GM23248 (cell line): ENCODE measurements at places on chromosomes 7 and 10. TPM values are rescaled to one million over a fixed set of nuclear protein-coding genes. Genes with fewer than 3 reads are reported as not detected.

FKBP9 gene
- total RNA-seq = 555 and 556 TPM in 2 replicates

ANKRD61 gene
- total RNA-seq = not detected in 2 replicates

MNX1 gene
- total RNA-seq = not detected in 2 replicates

UCN3 gene
- not detected in 2 replicates for total RNA-seq

CFAP46 gene
- total RNA-seq = 0.22 TPM in 1 of 2 replicates, not detected in the other

TNKS2 gene
- total RNA-seq = 29.3 and 31.5 TPM in 2 replicates

IDI2 gene
- total RNA-seq = not detected in 2 replicates

SPDYE9 gene
- total RNA-seq = not detected in 2 replicates

BHLHA15 gene
- total RNA-seq = not detected in 2 replicates

CHST15 gene
- 0.11 and 0.25 TPM in 2 replicates for total RNA-seq

CREM gene
- 13.3 and 14.9 TPM in 2 replicates for total RNA-seq

DNA sequence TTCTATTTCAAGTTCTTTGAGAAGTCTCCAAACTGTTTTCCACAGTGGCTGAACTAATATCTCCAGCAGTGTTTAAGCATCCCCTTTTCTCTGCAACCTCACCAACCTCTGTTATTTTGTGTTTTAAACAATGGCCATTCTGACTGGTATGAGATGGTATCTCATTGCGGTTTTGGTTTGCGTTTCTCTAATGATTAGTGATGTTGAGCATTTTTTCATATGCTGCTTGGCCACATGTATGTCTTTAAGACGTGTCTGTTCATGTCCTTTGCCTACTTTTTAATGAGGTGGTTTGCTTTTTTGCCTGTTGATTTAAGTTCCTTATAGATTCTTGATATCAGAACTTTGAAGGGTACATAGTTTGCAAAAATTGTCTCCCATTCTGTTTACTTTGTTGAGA is 156.6 kb upstream of the IMMP2L start:
- no peak for DNase-seq

- no peak for DNase-seq
These were observed 10.7 kb upstream of the REPIN1 start for GRCh38 chr7:150357771-150358427.

GRCh38 chr7:27763983-27764508 is 24.1 kb downstream of the TAX1BP1 start:
- no peak for DNase-seq

DNA sequence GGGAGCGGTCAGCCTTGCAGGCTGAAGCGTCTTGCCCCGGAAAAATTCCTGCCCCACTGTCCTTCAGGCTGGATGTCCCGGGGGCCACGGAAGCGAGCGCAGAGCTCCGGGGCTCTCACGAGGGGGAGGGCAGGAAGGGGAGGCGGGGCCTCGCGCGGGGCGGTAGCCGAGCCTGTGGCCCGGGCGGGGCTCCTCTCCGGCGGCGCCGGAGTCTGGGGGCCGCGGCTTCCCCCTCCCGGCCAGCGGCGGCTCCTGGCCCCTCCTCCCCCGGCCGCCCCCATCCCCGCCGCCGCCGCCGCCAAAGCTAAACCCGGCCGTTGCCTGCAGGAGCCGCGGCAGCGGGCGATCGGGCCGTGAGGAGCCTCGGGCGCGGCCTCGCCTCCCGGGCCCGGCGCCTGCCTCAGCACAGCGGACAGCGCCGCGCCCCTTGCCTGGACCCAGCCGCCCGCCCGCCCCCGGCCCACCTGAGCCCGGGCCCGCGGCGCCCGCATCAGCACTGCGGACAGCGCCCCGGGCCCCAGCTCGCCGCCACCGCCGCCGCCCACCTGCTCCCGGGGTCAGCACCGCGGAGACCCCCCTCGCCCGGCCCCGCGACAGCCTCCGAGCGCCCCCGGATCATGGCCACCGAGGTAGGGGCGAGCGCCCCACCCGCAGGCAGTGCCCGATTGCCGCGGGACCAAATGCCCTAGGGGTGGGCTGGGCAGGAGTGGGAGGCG is at the start of gene GOLGA7B:
Gene GOLGA7B, plus strand, starts transcription at position 157 of the 716 bp plus-strand sequence. Its CDS starts 461 bp downstream, at position 618.
- peak; percentile 69 for DNase-seq

DNA sequence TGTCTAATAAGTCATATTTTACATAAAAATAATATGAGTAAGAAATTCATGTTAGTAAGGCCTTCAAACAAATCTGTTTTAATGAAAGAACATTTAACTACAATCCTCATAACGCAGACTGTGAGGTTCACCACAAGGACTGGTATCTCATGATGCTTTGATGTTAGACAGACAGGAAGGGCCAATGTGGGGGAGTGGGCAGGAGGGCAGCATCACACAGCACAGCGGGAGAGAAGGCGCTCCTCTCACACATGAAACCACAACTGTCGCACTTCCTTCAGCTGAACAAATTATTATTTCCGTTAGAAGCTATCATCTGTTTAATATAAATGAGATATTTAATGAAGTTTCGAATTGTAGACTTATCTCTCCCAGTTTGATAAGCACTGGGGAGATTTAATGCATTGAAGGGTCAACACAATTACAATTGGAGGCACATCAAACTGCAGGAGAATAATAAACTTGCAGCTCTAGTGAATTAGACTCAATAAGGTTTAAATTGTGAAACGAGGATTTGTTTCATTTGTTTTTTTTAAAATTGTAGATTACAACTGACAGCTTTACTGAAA is 466.1 kb downstream of the PARD3 start:
- no peak for DNase-seq

GRCh38 chr10:77492368-77492994 is 145.1 kb downstream of the KCNMA1 start:
- no peak for DNase-seq

DNA sequence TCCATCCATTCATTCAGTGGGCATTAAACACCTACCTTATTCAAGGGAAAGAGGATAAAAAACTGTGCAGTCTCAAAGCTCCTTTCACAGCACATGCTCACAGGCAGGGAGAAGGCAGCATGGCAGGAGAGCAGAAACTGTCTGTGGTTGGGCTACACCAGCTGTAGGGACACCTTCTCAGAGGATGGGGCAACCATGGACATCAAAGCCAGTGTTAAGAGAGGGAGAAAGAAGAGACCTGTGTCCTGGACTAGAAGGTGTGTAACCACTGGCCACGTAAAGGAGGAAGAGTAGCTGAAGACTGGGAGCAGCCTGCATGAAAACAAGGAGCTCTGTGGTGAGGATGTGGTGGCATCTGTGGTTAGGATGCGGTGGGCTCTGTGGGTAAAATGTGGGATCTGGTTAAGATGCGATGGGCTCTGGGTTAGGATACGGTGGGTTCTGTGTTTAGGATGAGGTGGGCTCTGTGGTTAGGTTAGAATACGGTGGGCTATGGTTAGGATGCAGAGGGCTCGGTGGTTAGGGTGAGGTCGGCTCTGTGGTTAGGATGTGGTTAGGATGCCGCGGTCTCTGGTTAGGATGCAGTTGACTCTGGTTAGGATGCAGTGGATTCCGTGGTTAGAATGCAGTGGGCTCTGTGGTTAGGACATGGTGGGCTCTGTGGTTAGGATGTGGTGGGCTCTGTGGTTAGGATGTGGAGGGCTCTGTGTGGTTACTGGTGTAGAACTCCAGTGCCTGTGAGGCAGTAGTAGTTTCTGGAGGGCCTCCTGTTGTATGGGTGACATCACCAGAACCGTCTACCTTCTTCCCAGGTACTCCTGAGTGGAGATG is 197.6 kb downstream of the WDR37 start:
- no peak for DNase-seq

- peak; percentile 74 for DNase-seq
These were observed 1.0 kb upstream of the LYZL2 start for GRCh38 chr10:30630571-30630970.

GRCh38 chr7:83149466-83149865 is 13.2 kb downstream of the PCLO start:
- no peak for DNase-seq

- no peak for DNase-seq
These were observed 101.6 kb downstream of the TES start for GRCh38 chr7:116311816-116312471.

GRCh38 chr7:129721068-129721467 is 109.5 kb downstream of the NRF1 start:
- peak; percentile 47 for DNase-seq

DNA sequence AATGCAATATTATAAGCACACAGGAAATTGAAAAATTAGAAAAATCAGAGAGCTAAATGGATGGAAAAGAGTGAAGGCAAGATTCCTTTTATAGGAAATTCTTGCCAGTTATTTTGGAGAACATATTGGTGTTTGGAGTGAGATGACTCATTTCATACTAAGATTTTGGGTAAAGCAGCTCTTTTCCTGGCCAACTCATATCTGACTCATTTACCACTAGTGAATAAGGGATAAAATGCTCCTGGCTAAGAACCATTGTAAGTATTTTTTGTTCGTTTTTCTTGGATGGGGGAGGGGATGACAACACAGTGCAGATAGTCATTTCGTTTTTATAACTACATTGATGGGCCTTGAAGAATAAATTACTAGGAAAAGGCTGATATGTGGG is 139.3 kb downstream of the TWIST1 start:
- peak; percentile 95 for DNase-seq

DNA sequence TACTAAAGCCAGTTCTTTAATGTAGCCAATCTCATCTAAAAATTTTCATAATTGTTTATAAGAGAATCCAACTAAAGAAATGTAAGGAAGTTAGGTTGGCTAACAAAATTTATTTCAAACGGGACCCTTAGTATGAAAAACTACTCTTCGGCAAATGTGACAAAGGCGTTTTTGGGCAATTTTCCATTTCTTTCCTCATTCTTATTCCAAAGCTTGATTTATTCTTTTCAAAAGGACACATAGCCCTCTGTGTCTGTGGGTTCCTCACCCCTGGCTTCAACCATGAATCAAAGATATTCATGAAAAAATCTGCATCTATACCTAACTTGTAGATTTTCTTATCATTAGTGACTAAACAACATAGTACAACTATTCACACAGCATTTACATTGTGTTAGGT is 195.9 kb downstream of the ZMYND11 start:
- DNase-seq = no peak

- no peak for DNase-seq
These were observed 316.2 kb downstream of the SORCS3 start for GRCh38 chr10:104957178-104957841.

GRCh38 chr10:79445977-79446757 is 743 bp upstream of the ZCCHC24 start:
- peak; percentile 54 for DNase-seq

DNA sequence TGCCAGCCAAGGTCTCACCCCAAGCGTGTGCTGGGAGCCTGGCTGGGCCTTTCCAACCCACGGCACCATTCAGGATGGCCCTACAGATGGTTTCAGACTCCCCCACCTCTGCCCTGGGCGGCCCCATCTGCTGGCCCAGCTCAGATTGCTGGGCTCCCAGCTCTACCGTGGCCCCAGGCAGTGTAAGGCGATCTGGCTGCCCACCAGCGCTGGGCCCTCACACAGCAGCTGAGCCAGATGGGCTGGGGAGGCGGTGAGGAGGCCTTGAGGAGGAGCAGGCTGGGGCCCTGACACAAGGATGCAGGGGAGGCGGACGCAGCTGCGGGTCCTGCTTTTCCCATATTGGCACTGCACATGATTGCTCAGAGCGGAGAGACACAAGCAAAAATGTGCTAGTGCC is 162.8 kb downstream of the NRF1 start:
- DNase-seq = no peak

DNA sequence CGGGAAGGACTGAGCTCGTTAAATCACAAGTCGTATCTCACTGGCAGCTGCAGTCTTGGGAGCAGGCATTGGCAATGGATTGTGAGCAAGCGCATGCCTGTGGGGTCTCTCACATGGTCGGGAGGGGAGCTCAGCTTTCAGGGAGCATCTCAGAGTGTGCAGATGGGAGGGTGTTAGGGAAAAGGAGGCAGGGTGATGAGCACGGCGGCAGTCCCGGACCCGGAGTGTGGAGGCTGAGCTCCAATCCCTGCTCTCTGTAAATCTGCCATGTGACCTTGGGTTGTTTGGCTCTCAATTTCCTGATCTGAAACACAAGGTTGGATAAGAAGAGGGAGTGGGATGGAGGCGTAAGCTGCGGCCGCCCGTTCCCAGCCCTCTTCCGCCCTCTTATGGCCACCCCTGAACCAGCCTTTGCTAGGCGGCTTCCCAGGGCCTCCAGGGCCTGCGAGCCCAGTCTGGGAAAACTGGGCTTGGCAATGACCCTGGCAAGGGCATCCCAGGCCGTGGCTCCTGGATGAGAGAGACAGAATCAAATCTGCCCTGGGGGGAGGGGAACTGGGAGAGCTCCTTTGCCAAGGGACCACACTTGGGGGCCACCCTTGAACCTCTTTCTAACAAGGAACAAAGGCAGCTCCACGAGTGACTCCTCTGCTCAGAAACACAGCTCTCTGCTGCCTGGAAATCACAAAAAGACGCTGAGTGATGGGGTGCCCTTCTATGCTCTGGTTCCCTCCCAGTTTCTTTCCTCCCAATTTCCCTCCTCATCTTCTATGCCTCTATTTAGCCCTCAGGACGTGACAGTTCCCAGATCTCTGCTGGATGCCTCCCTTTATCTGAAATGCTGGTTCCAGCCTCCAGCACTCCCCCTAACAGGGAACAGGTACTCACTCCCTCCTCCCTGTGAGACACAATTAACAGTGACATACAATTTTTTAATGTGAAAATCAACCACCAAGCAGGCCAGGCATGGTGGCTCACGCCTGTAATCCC is 41.7 kb upstream of the LOXL4 start:
- peak; percentile 90 for DNase-seq

DNA sequence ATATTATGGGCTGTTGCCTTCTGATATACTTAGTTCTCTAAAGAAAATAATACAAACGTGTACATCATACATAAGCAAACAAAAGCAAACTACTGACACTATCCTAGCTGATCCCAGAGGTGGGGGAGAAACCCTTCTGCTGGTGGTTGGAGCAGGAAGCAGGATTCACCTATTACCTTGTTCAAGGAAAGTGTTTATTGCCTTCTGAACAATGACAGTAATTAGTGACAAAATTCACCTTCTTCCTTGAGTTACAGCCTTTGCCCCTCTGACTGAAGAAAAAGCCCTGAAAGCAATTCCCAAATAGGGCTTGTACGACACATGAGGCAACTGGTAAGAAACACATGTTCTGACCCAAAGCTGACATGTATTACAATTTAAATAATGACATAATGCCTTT is 118.8 kb upstream of the AKR1E2 start:
- DNase-seq = no peak

DNA sequence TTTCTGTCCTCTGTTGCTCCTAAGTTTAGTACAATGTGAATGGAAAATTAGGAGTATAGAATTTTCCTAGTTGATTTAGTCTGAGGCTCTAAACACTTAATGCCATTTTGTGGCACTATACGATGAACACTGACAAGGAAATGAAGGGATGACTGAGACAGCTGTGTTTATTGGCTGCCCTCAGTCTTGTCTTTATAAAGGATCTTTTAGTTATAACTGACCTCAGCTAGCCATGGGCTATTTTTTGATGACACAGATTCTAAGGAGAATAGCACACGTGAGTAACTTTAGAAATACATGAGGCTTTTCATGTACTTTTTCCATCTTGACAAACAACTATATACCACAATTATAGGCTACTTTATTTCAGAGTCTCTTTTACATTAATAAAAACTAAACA is 113.7 kb downstream of the PRKG1 start:
- DNase-seq = no peak

GRCh38 chr10:2839081-2839725 is 228.1 kb upstream of the PFKP start:
- DNase-seq = peak; percentile 37

DNA sequence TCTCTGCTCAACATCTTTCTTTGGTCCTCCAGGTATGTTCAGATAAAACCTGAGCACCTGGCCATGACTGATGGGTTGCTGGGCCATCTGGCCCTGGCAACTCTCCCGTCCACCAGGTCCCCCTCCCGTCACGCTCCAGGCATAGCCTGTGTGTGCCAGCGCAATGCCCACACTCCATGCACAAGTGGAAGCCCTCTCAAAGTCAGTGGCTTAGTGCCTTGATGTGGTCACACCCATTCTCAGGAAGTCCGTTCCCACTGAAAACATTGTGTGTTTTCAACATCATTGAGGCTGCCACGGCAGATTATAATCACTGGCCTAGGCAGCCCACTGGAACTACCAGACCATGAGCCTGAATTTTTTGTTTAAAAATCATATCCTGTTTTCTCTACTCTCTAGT is 170.6 kb upstream of the LANCL2 start:
- DNase-seq = no peak
